Choroid plexus epithelial cell (primary cell): ENCODE measurements at places on chromosomes 5 and 9.

DNA sequence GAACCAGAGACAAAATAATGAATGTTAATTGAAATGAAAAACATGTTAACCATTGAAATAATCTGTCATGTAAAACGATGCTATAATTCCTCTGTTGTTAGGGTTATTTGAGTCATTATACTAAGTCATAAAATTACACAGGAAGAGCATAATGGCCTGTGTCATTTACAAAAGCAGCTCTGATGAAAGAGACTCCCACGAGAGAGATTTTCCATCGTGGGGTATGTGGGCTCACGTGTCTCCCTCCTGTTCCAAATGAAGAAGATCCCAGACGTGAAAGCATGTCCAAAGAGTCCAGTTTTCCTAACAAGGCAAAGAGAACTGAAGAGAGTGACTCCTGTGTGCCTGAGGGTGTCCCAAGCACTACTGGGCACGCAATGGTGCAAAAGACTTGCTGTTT is 379.8 kb downstream of the SPOCK1 start:
- no peak for DNase-seq

DNA sequence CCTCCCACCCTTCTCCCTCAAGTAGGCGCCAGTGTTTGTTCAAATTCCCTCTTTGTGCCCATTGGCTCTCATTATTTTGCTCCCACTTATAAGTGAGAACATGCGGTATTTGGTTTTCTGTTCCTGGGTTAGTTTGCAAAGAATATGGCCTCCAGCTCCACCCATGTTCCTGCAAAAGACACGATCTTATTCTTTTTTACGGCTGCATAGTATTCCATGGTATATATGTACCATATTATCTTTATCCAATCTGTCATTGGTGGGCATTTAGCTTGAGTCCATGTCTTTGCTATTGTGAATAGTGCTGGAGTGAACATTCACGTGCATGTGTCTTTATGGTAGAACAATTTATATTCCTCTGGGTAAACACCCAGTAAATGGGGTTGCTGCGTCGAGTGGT is 63.0 kb upstream of the OTULINL start:
- DNase-seq = no peak

DNA sequence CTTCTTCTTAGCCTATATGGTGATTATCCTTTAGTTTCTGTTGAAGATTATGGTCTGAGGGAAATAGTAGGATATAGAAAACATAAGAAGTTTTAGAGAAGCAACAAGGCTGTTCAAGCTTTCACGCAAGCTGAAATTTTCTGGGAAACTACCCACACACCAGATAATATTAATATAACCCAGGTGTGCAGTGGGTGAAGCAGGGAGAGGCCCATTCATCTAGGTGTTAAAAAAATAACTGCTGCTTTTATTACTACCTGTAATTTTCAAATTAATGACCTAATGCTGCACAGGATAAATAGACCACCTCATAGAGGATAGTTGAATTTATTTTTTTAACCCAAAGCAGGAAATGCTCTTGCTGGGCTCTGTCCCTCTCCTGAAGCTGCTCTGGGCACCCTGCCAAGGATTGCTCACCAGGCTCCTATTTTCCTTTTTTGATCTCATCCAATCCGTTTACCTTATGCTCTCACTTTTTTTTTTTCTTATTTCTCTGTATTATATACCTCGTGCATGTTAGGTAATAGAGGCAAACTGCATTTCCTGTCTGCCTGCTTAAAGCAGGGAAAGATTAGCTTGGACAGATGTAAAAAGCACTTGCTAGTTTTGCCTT is 124.3 kb upstream of the SLC12A2 start:
- peak; percentile 96 for DNase-seq

DNA sequence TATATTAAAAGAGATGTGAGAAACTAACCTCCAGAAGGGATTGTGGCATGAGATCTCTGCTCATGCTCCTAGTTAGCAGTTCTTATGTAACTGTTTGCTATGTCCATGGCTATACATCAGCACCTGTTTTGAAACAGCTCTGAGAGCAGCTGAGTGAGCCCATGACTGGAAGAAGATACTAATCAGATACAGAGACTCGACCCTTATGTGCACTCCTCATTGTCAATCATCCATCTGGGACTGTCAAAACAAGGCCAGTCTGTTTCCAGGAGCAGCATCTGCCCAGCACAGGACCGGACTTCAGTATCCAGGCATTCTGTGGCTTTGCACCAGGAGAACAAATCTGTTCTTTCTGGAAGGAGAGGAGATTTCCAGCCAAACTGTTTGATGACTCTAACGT is 77.7 kb downstream of the EFNA5 start:
- DNase-seq = no peak

DNA sequence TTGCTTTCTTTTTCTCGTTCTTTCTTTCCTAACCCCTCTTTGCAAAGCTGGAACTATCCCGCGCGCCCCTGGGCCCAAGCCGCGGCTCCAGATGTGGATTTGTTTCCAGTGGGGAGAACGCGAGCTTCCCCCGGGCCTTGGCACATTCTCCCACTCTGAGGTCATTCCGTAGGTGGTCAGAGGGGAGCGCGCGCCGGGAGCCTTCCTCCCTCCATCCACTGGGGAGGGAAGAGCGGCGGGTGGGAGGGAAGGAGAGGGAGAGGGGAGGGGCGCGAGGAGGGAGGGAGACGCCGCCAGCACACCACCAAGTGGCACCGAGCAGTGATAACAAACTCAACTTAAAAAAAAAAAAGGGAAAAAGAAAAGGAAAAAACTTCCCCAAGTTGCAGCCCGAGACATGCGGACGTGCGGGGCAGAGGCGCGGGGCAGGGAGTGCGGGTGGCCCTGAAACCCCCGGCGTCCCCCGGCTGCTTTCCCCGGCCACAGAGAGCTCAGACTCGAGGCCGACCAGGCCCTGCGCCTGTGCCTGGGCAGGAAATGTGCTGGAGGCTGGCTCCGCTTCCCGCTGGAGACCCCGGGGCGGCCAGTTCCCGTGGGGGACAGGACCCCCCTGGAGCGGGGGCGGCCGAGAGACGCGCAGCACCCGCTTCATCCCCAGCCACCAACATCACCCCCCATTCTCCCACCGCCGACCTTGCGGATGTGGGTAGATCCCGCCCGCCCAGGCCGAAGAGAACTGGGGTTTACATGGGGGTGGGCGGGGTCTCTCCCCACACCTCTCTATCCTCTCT is 3.1 kb downstream of the IER5L start:
- peak; percentile 91 for DNase-seq

GRCh38 chr5:125484272-125484741 is 737.9 kb upstream of the ZNF608 start:
- DNase-seq = peak; percentile 56

DNA sequence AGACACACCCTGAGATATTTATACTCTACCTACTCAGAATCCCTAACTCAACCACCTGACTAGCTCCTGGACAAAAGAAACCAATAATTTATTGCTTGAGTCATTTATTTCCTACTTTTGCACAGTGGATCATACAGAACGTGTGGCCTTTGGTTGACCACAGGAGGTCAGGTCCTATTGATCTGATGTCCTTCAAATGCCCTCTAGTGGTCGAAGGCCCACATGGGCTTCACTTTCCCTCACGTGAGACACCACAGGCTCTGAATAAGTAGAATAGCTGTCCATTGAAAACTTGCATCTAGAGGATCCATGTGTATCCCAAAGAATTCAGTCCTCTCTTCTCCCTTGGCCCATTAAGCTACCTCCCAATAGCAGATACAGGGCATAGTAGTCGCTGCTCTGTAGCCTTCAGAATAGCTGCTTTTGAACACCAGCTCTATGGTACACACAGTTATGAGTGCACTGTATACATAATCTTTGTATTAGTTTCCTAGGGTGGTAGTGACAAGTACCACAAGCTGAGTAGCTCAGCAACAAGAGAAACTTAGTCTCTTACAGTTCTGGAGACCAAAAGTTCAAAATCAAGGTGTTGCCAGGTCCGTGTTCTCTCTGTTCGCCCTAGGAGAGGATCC is 177.6 kb upstream of the SMARCA2 start:
- DNase-seq = peak; percentile 13

- peak; percentile 64 for DNase-seq
Measured at GRCh38 chr5:180670586-180671359, 21.4 kb upstream of the FLT4 start.

- no peak for DNase-seq
Measured at GRCh38 chr9:133785753-133786370, 47.7 kb upstream of the SARDH start.

- DNase-seq = no peak
Measured at GRCh38 chr5:142411656-142412425, 87.0 kb upstream of the SPRY4 start.

DNA sequence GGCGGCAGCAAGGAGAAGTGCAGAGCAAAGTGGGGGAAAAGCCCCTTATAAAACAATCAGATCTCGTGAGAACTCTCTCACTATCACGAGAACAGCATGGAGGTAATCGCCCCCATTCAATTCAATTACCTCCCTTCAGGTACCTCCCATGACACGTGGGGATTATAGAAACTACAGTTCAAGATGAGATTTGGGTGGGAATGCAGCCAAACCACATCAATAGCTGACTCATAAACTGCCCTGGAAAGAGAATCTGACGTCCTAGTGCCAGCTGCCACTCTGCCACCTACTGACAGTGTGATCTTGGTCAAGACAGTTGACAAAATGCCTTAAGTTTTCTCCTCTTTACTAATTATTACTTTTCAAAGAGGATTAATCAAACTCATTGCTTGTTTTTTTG is 128.3 kb downstream of the GPBP1 start:
- DNase-seq = peak; percentile 63

GRCh38 chr5:35908228-35908627 is 30.2 kb downstream of the CAPSL start:
- DNase-seq = no peak

- DNase-seq = no peak
Measured at GRCh38 chr5:85813146-85813545, 804.6 kb upstream of the COX7C start.

GRCh38 chr9:34334337-34334824 is 5.0 kb downstream of the NUDT2 start:
- no peak for DNase-seq

DNA sequence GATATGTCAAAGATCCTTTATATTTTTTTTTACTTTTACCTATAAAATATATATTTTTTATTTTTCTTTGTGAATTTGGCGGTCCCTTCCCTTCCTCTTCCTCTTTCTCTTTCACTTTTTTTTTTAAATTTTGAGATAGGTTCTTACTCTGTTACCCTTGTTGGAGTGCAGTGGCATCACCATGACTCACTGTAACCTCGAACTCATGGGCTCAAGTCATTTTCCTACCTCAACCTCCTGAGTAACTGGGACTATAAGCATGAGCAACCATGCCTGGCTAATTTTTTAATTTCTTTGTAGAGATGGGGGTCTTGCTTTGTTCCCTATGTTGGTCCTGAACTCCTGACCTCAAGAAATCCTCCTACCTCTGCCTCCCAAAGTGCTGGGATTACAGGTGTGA is 258.0 kb upstream of the CLINT1 start:
- no peak for DNase-seq

DNA sequence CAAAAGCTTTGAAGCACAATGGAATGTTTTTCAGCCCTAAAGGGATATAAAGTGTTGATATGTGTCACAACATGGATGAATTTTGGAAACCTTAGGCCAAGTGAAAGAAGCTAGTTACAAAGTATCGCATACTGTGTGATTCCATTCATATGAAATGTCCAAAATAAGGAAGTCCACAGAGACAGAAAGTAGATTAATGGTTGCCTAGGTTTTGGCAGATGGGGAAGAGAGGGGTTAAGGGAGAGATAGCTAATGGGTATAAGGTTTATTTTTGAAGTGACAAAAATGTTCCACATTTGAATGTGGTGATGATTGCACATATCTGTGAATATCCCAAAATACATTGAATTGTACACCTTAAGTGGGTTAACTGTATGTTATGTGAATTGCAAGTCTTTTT is 57.5 kb upstream of the MCCC2 start:
- DNase-seq = no peak

DNA sequence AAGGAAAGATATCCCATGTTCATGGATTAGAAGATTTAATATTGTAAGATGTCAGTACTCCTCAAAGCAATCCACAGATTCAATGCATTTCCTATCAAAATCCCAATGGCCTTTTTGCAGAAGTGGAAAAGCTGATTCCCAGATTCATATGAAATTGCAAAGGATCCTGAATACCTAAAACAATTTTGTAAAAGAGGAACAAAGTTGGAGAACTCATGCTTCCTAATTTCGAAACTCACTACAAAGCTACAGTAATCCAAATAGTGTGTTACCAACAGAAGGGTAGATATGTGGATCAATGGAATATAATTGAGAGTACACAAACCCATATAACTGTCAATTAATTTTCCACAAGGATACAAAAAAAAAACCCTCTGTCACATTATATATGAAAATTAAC is 154.3 kb upstream of the ZNF618 start:
- DNase-seq = no peak

GRCh38 chr5:174911118-174911517 is 186.7 kb downstream of the MSX2 start:
- DNase-seq = no peak

GRCh38 chr5:115838885-115839518 is 2.4 kb downstream of the ATG12 start:
- peak; percentile 72 for DNase-seq

DNA sequence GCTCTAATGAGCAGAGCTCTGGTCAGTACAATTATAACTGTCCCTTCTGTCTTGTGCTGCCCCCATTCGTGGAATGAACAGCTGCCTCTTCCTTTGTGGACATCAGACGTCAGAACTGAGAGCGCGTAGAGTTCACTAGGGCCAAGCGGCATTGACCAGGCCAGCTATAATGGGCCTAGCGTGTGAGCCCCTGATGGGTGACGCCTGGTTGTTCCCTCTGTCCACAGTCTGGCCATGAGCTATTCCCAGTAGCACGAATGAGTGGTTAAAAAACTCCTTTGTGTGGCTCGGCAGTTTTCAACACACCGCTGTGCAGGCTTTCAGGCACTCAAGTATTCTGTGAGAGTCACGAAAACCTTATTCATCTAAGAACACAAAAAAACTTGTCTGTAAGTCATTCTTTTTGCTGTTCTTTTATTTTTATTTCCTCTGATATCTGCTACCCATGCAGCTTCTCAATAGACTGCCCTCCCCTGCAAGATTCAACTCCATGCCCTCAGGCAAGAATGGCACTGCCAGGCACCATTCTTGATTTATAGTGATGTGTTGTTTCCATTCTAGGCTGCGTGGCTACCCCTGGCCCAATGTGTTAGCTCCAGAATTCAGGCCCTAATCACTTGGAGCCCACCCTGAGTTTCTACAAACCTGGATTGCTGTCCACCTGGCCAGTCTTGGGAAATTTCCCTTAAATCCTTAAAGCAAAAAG is 52.5 kb downstream of the ANKDD1B start:
- no peak for DNase-seq

DNA sequence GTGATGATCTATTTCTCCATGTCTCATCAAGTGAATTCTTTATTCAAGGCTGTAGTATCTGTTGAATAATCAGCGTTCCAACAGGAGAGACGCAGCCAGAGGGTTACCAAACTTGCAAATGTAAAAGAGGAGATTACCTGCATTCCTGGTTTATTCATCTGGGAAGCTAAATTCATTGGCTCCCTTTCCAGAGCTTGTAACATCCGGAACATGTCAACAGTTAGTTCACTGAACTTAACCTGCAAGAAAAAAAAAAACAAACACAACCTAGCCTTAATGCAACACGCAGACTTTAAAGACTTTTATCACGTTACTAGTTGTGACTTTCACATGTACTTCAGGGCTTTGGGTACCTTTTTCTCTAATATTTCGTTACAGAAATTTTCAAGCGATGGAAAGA is 62.4 kb upstream of the GOLGA1 start:
- DNase-seq = no peak

GRCh38 chr9:34686231-34686630 is 4.8 kb downstream of the CCL19 start:
- DNase-seq = no peak
